ENCODE measurements at places on chromosomes 2 and 18.
A peak's percentile ranks its signal among the peaks of the same experiment; 100 is the strongest.

GRCh38 chr18:9637036-9637767 is 22.8 kb upstream of the PPP4R1 start:
- no peak for DNase-seq

DNA sequence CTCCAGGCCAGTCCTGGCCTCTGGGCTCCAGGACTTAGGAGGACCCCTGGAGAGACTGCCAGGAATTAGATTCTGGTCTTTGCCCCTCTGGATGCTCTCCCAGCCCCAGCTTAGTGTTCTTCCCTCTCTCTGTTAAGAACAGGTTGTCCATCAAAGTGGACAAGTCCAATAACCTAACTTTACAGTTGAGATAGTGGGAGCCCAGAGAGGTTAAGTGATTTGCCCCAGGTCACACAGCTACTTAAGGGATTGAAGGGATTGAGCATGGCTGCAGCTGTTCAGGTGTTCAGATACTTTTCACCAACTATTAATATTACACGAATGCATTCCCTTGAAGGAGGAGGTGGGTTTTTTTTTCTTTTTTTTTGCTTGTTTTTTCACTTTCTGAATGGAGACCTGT is 57.6 kb downstream of the EDAR start:
- DNase-seq: no peak

DNA sequence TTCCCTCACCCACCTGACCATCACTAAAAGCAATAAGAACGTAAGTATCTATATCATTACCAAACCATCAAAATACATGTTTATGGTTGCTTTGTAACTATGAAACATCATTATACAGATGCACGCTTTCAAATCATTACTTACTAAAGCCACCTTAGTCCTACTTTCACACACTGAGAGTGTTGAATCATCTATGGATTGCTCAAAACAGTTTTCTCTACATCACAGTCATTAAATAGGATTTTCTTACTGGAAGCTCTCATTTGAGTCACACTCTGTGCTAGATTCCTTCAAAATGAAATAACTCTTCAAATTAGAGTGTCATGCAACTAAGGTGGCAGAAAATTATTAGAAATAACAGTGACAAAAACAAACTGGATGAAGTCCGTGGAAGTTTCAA is 878.4 kb downstream of the CPS1 start:
- no peak for DNase-seq

DNA sequence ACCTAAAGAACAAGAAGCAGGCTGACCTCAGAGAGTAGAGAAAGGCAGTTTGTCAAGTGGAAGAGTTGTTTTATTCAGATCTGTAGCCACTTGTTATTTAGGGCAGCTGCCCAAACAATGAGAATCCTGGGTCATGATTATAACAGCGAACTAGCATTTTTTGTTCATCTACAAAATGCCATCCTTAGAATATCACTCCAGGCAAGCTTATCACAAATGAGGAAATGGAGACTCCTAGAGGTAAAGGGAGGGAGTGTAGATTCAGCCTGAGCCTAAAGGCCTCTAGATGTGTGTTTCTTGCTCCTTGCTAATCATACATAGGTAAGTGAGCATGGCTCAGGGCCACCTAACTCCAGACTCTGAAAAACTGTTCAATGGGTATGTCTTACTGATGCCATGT is 126.1 kb downstream of the HNMT start:
- peak; percentile 68 for DNase-seq

DNA sequence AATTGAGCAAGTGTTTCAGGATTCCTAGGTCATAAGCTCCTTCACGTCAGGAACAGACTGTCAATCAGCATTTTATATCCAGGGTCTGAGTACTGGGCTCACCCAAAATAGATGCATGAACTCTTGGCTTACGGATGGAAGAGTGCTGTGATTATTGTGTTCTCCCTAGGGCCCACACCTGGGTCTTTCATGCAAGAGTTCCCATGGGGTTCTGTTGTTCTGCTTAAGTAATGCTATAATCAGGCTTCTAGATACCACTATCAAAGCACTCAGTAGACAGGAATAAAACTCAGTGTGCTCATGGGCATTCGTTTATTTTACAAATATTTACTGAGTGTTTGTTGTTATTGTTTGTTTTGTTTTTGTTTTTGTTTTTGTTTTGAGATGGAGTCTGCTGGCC is 46.4 kb upstream of the PMAIP1 start:
- DNase-seq: no peak

DNA sequence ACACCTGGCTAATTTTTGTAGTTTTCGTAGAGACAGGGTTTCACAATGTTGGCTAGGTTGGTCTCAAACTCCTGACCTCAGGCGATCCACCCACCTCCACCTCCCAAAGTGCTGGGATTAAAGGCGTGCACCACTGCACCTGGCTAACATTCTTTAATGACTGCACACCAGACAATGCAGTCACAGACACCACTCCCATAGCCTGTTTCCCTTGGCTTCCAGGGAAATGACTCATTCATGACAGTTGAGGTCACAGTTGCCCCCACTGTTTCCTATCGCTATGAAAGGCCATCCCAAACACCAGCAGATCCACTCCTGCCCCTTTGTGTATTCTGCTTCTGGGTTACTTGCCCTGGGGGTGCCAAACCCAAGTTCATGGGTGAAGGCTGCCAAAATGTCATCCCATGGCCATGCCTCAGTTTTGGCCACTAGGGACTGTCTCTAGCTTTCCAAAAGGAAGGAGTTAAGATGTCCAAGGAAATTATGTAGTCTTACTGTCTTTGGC is 8.7 kb downstream of the CHMP1B start:
- DNase-seq: peak; percentile 67

DNA sequence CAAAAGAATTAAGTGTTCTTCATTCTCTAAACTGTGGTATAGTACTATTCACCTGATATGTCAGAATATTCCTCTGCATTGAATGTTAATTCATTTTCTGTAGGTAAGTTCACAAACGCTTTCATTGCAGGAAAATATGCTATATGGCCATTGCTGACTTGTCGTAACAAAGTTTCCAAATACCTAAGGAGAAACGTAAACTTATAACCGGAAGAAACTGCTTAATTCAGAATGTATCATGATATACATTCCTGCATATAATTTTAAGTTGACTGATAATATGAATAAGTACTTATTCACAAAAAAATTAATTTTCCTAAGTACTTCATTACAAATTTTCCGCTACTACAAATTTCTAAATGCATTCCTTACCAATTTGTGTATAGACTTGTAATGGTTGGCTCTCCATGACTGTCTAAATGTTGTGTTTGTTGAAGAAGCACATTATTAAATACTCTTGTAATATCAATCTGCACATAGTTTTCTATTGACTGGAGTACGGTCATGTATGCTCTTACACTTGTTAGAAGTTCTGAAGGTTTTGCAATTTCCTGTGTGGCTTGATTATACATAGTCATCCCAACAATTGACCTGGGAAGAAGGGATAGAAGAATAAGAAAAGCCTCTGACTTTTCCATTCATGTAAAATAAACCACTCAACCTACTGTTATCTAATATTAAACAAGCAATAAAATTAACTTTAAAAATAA is 85.4 kb downstream of the NCKAP1 start:
- peak; percentile 45 for DNase-seq

GRCh38 chr2:229798446-229799155 is 84.2 kb upstream of the DNER start:
- peak; percentile 60 for DNase-seq

- DNase-seq: no peak
These were observed 18.9 kb upstream of the PDIA6 start for GRCh38 chr2:10831400-10831985.

DNA sequence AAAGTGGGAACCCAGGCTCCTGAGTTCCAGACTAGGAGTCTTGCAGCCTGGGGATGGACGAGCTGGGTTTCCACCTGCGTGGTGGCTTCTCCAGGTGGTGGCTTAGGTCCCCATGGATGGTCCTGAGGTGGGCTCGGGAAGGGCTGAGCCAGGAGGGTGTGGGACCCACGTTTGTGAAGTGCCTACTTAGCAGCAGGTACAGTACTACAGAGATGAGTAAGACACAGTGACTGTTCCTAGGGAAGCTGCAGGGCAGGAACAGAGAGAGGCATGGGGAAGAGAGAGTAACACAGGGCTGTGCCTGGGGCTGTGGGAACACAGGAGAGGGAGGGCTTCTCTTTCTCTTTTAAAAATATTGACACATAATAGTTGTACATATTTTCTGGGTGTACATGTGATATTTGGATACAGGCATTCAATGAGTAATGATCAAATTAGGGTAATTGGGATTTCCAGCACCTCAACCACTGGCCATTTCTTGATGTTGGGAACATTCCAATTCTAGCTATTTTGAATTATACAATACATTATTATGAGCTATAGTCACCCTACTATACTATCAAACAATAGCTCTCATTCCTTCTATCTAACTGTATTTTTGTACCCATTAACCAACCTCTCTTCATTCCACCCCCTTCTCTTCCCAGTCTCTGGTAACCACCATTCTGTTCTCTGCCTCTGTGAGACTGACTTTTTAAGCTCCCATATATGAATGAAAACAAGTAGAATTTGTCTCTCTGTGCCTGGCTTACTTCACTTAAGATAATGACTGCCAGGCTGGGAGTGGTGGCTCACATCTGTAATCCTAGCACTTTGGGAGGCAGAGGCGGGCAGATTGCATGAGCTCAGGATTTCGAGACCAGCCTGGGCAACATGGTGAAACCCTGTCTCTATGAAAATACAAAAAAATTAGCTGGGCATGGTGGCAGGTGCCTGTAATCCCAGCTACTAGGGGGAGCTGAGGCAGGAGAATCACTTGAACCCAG is 15.0 kb downstream of the TOGARAM2 start:
- no peak for DNase-seq

Data from fibroblast of villous mesenchyme (primary cell).